8988T (cell line): ENCODE measurements at places on chromosomes 6 and 20.

DNA sequence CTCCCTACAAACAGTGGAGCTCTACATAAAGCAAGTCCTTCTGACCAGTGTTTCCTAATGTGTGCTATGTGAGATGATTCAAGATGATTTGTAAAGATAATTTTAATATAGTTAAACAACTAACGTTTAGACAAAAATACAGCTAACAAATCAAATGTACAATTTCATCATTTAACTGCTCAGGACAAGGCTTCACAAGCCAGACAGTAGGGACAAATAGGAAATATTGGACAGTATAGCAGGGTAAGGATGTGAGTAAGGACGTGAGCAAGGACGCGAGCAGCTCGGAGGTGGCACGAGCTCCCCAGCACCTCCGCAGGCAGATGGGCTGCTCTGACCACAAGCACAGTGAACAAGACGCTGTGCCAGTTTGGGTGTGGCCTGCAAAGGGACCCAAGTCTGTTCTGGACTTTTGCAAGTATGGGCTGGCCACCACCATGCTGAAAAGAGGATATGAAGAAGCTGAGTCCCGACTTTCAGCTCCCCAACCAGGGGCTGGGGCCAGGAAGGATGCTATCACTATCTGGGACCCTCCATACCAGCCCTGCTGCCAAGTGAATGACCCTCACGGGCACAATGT is 14.5 kb downstream of the DIDO1 start:
- DNase-seq = no peak

GRCh38 chr20:20895537-20895936 is 183.1 kb upstream of the RALGAPA2 start:
- DNase-seq = no peak

DNA sequence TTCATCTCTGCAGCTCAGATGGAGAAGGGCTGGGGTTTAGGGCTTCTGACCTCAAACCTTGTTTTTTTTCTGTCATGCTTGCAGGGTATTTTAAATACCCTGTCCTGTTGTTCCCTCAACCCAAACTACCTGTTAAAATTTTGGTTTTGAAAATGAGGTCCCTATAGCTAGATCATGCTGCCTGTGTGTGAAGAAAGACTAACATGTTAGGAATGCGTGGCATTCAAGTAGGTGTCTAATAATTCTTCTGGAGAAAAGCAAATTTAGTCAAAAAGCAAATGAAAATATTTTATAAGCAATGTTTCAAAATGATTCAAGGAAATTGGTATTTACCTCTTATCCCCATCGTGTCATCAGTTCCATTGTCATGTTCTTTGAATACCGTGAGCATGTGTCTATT is 77.2 kb upstream of the C20orf144 start:
- DNase-seq = no peak

DNA sequence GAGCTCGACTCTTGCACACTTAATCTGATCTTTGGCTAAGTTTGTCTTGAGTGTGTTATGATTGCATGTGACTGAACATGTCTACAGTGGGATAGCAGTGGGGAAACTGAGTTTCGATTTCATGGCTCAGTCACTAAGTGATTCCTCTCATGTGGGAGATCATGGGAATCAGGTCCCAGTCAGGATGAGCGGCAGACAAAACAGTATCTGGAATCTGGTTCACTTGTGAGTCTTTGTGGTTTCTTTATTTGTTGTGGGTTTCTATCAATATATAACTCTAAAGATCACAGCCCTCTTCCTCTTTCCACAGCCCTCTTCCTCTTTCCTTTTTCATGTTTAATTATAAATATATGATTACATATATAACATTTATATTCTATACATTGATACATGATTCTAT is 4.0 kb downstream of the RPP21 start:
- DNase-seq = no peak

DNA sequence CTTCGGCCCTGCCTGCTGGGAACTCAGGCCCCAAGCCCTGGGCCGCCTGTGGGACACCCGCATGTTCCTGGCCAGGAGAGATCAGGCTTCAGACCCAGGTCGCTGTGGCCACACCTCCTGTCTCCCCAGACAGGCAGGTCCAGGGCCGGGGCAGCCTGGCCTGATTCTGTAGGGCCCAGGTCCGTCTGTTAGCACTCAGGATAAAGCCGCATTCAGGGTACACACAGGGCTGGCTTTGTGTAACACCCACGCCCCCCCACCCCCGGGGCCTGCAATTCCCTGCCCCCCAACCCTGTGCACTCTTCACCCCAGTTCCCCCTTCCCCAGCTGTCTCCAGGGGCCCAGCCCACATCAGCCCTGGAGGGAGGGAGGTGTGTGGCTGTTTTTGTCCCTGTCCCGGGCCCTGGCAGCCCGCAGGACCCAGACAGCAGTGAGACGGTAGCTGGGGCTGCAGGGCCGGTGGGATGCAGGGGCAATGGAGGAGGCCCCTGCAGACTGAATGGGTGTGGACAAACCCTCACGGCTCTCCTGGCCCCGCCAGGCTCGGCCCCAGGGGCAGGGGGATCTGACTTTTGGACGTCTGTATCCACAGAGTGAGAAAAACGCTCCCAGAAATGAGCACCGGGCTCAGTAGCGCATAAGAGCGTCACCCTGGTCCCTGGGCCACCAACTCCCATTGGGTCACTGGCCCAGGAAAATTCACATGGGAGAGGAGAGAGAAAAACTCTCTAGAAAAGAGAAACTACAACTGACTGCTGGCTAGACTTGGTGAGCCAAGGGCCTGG is 42.4 kb upstream of the ZBP1 start:
- peak; percentile 13 for DNase-seq

DNA sequence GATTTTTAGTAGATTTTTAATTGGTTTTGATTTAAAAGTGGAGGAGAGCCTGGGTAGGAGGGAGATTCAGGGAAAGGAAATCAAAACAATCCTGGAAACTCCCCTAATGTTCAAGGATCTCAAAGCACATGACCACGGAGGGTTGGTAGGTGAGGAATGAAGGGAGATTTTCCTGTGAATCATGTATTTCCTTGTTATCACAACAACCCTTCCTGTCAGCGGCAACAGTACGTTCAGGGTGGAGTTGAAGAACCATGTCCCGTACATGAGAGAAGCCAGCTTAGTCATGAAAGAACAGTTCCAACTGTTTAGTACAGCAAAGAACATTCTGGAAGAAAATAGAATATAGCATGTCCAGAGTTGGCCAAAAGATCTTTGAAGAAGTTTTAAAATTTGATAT is 79.4 kb upstream of the SCAF8 start:
- DNase-seq = peak; percentile 32
